G401 (cell line): ENCODE measurements at places on chromosomes 7 and 10. TPM values are rescaled to one million over a fixed set of nuclear protein-coding genes. Genes with fewer than 3 reads are reported as not detected.

Gene SLC18A3
- not detected in 2 replicates for total RNA-seq

Gene TRIM50
- not detected in 2 replicates for total RNA-seq

Gene PNLIP
- not detected in 2 replicates for total RNA-seq

Gene NDUFB8
- 251 and 267 TPM in 2 replicates for total RNA-seq

Gene SMO
- total RNA-seq: 51.1 and 51.8 TPM in 2 replicates

Gene IDI2
- total RNA-seq: not detected in 2 replicates

Gene ANKRD1
- 2.3 TPM in 2 replicates for total RNA-seq

Gene NKX2-3
- not detected in 2 replicates for total RNA-seq

Gene C7orf33
- not detected in 2 replicates for total RNA-seq

Gene NUDT5
- total RNA-seq: 151 and 255 TPM in 2 replicates

Gene MYOZ1
- 1.2 TPM in 1 of 2 replicates, not detected in the other for total RNA-seq

Gene SPACDR
- total RNA-seq: not detected in 2 replicates

Gene AKR1C4
- total RNA-seq: not detected in 2 replicates

Gene CDHR3
- 1.8 TPM in 1 of 2 replicates, not detected in the other for total RNA-seq

Gene BAIAP2L1
- total RNA-seq: 18.8 and 23.3 TPM in 2 replicates

Gene TLL2
- total RNA-seq: 0.37 and 0.44 TPM in 2 replicates

Gene TLX1
- 0.14 TPM in 1 of 2 replicates, not detected in the other for total RNA-seq

Gene GJD4
- not detected in 2 replicates for total RNA-seq

Gene GDF10
- total RNA-seq: not detected in 2 replicates

Gene TACR2
- total RNA-seq: not detected in 2 replicates

Gene TNS3
- 35.4 and 37.3 TPM in 2 replicates for total RNA-seq

Gene SPDYE5
- total RNA-seq: not detected in 2 replicates

Gene COL26A1
- total RNA-seq: 104 and 109 TPM in 2 replicates

Gene WDR37
- 8.7 and 12.6 TPM in 2 replicates for total RNA-seq

Gene PSMG3
- total RNA-seq: 97.4 and 104 TPM in 2 replicates

Gene SEMA3E
- total RNA-seq: 0.47 and 1.2 TPM in 2 replicates

Gene SHH
- total RNA-seq: not detected in 2 replicates

Gene AGR3
- not detected in 2 replicates for total RNA-seq

Gene TFPI2
- total RNA-seq: 0.86 TPM in 1 of 2 replicates, not detected in the other

Gene KIF11
- 18.6 and 39.8 TPM in 2 replicates for total RNA-seq

Gene ADRA2A
- not detected in 2 replicates for total RNA-seq

Gene GPR37
- not detected in 2 replicates for total RNA-seq

Gene TAS2R3
- total RNA-seq: not detected in 2 replicates

Gene NRCAM
- 1.0 TPM in 1 of 2 replicates, not detected in the other for total RNA-seq

Gene UCMA
- total RNA-seq: not detected in 2 replicates

Gene TDRD1
- total RNA-seq: not detected in 2 replicates

Gene RINT1
- total RNA-seq: 5.2 and 8.5 TPM in 2 replicates

Gene ACSM6
- total RNA-seq: not detected in 2 replicates

Gene LIPK
- total RNA-seq: not detected in 2 replicates

Gene PVRIG
- not detected in 2 replicates for total RNA-seq

Gene FFAR4
- total RNA-seq: not detected in 2 replicates

Gene NYAP1
- 17.3 and 23.0 TPM in 2 replicates for total RNA-seq

Gene ASB15
- total RNA-seq: not detected in 2 replicates

Gene FAM20C
- 12.8 and 14.8 TPM in 2 replicates for total RNA-seq

Gene DRGX
- total RNA-seq: 0.03 and 0.86 TPM in 2 replicates

Gene NKX1-2
- total RNA-seq: 0.06 and 0.68 TPM in 2 replicates

Gene SPRN
- total RNA-seq: not detected in 2 replicates
